Astrocyte of the hippocampus (primary cell): ENCODE measurements at places on chromosomes 6 and 20.

- DNase-seq, result no peak
Measured at GRCh38 chr6:41515995-41516394, 30.2 kb upstream of the FOXP4 start.

DNA sequence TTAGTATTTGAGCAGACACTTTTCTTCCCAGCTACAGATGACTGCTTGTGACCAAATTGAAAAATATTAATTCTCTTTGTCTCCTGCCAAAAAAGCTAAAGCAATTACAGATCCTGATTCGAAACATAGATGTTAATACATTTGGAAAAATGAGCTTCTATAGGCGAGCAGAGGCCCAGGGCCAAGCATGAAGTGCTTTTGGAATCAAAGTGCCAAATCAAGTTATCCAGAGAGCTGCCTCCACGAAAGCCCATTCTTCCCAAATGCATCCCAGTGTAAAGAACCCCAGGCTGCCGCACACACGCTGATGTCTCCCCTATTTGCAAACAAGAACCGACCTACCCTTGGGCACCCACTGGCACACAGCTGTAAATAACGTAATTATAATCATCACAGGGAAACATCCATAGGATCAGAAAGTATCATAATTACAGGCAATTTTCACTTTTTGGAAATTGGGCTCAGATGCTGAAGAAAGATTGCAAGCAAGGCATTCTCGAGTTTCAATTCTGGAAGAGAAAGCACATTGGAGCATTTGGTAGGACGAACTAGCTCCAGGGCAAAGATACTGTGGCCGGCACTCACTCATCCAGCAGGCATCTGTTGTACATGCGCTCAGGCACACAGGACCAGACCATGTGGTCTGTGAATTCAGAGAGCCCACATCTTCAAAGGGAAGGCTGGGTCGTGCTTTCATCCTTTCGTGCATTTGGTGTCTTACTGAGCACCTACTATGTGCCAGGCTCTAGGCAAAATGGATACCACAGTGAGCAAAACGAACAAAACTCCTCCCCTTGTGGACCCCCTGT, 45.9 kb downstream of the BMP7 start:
- no peak for DNase-seq

DNA sequence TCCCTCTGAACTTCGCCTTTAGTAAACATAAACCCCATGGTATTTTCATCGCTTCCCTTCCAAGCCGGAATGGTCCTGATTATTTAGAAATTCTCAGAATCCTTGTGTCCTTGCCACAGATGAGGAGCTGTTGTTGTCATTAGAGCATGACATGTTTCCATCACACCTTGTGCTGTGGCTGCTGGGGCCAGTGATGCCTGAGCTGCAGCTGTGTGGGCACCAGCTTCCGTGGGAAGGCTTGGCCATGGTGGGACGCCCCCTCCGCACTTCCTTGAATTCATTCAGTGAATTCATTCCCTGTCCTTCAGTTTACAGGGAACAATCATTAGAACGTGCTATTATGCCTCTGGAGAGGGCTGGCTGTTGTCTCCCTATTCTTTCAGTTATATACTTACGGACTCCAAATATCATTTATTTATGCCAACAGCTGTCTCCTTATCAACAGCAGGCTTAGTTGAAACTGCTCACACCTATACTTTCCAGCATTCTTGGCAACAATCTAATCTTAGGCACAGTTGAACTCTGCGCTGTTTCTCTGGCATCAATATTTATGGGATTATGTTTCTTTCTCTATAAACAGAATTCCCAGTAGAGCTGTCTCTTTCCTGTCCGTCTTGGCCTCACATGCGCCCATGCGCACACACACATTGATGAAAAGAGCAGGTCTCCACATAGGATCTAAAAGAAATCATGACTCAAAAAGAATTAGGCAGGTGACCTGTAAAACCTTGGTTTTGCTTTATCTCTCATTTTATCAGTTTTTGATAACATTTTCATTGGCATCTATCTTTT, 9.0 kb downstream of the ADGRF1 start:
- DNase-seq, result no peak

- no peak for DNase-seq
Measured at GRCh38 chr6:141117874-141118273, 1014.9 kb upstream of the GJE1 start.

- DNase-seq, result no peak
Measured at GRCh38 chr6:69622230-69622629, 174.6 kb downstream of the LMBRD1 start.

DNA sequence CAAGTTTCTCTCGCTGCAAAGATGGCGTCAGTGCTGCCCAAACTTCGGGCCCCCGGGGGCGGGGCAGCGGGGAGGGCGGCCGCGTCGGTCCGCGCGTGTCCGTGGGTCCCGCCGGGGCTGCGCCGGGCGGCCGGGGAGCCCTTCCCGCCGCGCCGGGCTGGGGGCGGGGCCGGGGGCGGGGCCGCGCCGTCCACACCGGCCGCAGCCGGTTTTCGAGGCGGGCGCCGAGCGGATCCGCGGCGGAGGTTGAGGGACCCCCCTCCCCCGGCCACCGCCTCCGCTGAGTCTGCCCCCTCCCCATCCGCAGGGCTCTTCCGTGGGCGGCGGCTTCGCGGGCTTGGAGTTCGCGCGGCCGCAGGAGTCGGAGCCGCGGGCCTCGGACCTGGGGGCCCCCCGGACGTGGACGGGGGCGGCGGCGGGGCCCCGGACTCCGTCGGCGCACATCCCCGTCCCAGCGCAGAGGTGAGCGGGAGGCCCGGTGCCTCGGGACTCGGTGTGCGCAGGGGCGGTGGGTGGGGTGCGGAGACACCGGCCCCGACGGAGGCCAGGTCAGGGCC, 572 bp downstream of the SLC2A4RG start:
- DNase-seq, result peak; percentile 63

DNA sequence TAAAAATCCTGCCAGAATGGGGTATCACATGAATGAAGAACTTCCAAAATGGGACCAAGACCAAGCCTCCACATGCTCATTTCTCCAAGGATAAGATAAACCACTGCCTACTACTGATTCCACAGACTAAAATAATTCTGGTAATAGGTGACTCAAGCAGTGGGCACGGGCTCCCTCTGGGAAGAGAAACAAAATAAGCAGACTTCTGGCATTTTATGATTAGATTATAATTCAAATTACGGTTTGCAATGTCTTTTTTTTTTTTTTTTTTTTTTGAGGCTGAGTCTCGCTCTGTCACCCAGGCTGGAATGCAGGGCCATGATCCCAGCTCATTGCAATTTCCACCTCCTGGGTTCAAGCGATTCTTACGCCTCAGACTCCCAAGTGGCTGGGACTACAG, 16.0 kb downstream of the UQCC1 start:
- peak; percentile 85 for DNase-seq

DNA sequence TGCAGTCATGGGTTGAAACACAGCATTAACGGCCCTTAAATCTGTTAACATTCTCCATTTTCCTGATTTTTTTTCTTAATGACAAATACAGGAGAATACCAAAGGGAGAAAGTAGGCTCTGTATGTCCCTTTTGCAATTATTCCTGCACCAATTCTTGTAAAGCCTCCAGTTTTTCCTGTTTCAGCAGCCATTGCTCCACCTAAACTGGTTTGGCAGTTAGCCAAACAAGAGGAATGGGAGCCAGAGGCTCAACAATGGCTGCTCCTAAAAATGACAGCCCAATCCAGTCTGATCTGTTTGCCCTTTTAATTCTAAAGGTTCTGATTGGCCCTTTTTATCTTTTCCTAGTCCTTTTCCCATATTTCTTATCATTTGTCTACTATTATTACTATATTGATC, 284.2 kb upstream of the SGK1 start:
- no peak for DNase-seq

DNA sequence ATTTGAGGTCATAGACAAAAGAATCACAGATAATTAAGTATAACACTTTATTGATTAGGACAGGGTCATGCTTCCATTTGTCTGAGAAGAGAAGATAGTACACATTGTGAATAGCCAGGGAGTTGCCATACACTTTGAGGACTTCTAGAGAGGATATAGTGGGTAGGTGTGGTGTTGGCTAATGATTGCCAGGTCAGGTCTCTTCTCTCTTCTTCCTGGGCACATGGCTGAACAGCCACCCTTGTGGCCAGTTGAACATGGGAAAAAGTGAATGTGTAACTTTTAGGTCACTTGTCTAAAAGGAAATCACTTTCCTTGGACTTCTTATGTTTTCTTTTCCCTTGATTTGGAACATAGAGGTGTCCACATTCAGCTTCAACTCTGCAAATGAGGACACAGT, 772.1 kb upstream of the MAP3K7 start:
- no peak for DNase-seq

DNA sequence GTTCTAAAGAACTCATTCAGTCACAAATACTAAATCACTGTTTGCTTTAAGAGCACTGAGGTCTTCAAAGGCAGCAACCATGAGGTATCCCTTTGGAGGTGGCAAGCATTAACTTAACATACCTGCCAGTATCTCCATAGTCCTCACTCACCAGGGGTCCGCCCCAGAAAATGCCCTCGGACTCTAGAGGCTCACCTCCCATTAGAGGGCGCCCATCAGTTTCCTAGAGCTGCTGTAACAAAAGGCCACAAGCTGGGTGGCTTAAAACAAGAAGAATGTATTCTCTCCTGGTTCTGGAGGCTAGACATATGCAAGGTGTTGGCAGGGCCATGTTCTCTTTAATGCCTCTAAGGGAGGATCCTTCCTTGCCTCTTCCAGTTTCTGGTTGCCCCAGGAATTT, 12.0 kb upstream of the RNGTT start:
- no peak for DNase-seq

- DNase-seq, result no peak
Measured at GRCh38 chr6:95294043-95294442, 283.3 kb upstream of the MANEA start.

GRCh38 chr6:132865829-132866228, 51.5 kb downstream of the RPS12 start:
- DNase-seq, result no peak

GRCh38 chr6:44629636-44630035, 242.1 kb downstream of the CDC5L start:
- no peak for DNase-seq

GRCh38 chr20:22389836-22390542, 194.4 kb downstream of the FOXA2 start:
- DNase-seq, result peak; percentile 39

GRCh38 chr20:58407966-58408557, 19.0 kb downstream of the VAPB start:
- DNase-seq, result no peak
